Activated CD4-positive, alpha-beta T cell treated with anti-CD3 and anti-CD28 coated beads, Interleukin-2, amount 50 U/mL, for 4 hours (primary cell): ENCODE measurements at places on chromosomes 3 and 15.

GRCh38 chr3:177602601-177603147 is 405.4 kb upstream of the TBL1XR1 start:
- no peak for DNase-seq

DNA sequence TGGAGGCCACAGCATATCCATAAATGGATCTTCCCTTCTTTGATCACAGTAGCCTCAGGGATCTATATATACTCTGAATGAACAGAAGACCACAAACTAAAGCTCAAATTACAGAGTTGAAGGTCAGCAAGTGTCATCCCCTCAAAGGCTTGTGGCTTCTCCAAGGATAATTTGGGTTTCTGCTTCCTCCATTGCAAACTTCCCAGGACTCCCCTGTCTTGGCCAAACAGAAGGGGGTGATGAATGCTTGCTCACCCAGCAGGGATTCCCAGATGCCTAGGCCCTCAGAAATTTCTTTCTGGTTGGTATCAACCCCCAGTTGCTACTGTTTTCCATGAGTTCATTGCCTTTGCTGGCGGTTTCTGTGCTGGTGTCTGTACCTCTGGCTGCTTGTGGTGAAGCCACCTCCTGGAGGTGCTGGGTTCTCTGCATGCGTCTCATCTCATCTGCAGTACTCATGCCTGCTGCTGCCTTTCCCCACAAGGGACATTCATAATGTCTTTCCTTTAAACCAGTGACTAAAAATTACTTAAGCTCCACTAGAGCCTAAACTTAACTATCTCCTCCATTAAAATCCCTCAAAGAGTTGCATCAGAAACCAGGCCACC is 17.7 kb downstream of the ENTPD3 start:
- DNase-seq, result no peak

DNA sequence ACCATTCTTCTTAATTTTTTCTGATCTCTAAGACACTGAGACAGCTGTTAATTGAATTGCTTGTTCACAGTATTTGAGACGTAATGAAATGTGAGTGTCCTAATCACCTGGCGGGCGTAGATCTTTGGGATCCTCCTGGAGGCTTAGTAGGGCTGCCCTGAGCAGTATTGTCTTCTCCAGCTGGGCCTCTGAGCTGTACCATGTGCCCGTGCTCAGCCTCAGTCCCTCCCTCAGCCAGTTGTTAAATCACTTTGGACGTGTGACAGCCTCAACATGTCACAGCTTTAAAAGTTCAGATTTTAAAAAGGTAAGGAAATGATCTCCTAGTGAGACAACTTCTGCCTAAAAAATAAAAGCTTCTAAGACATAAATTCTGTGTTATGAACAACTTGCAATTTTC is 35.5 kb downstream of the IGF1R start:
- no peak for DNase-seq

DNA sequence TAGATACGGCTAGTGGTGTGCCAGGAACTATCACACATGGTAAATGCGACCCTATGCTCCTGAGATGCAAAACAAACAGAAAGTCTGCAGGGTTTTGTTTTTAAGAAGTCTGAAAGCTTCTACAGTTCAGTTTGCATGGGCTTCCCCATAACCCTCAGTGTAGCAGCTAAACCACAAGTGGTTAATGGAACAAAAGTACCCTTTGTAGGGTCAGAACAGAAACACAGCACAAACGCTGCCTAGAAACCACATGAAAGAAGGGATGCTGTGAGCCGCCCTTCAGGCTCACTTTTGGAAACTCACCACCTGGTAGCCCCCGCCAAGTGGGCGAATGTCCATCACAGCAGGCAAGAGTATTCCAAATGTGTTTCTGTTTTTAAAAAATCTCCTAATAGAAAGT is 46.2 kb downstream of the CTDSPL start:
- DNase-seq, result no peak

DNA sequence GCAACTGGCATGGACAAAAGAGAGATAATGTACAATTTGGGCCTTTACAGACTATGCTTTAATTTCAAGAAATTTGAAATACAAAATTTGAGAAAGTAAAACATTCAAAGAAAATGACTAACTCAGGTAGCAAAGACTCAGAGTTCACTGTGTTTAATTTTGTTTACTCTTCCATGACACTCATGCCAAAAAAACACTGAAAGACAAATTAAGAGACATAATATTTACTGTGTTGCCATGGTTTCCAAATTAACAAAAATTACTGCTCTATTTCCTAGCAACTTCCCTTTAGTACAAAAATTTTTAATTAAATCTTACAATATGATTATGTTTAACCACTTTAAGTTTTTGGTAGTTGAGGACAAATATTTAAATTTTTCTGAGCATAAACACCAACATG is 29.6 kb downstream of the LRRFIP2 start:
- DNase-seq, result no peak

GRCh38 chr15:51932161-51932560 is 39.4 kb downstream of the LEO1 start:
- no peak for DNase-seq

DNA sequence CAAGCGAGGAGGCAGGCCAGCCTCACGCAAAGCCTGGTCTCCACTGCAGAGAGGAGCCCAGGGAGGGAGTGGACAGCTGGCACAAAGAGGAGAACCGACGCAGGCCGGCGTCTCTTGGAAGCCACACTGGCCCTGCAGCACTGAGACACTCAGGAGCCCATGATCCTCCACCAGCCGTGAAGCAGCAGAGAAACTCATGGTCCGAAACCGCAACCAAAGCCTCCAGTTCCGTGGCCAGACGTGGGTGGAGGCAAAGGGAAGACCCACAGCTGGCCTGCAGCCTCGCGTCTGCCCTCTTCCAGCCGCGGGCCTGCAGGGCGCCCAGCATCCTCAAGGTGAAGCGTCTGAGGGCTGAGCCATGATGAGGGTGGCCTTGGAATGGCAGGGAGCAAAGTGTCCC is 62.2 kb upstream of the SEC61A1 start:
- no peak for DNase-seq

- no peak for DNase-seq
Observed at GRCh38 chr3:172777901-172778300, 27.4 kb downstream of the ECT2 start.

GRCh38 chr3:99407257-99407656 is 231.1 kb upstream of the COL8A1 start:
- no peak for DNase-seq

- no peak for DNase-seq
Observed at GRCh38 chr3:57864853-57865252, 108.7 kb downstream of the SLMAP start.

- DNase-seq, result no peak
Observed at GRCh38 chr3:192130534-192131132, 596.7 kb downstream of the FGF12 start.

GRCh38 chr3:144241404-144241803 is 269.8 kb downstream of the DIPK2A start:
- no peak for DNase-seq

- no peak for DNase-seq
Observed at GRCh38 chr15:51751697-51752683, 593 bp downstream of the TMOD2 start.

DNA sequence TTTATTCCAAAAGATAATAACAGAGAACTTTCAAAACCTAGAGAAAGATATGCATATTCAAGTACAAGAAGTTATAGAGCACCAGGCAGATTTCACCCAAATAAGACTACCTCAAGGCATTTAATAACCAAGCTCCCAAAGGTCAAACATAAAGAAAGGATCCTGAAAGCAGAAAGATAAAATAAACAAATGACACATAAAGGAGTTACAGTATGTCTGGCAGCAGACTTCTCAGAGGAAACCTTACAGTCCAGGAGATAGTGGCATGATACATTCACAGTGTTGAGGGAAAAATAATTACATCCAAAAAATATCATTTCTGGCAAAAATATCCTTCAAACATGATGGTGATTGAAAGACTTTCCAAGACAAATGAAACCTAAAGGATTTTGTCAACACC is 185.8 kb upstream of the POU1F1 start:
- DNase-seq, result no peak

DNA sequence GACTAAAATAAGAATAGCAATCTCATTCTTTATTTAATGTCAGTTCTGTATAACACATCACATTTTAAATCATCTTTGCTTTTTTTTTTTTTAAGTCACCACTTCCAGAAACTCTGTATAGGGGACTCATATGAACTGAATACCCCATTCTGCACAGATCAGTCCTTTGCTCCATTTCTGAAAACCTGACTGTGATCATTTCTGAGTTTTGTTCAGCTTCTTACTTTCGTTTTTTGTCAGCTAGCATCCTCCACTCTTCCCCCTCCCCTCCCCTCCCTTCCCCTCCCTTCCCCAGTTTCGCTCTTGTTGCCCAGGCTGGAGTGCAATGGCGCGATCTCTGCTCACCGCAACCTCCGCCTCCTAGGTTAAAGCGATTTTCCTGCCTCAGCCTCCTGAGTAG is 49.8 kb upstream of the SGO1 start:
- no peak for DNase-seq

- no peak for DNase-seq
Observed at GRCh38 chr3:29644956-29645636, 364.2 kb downstream of the RBMS3 start.

DNA sequence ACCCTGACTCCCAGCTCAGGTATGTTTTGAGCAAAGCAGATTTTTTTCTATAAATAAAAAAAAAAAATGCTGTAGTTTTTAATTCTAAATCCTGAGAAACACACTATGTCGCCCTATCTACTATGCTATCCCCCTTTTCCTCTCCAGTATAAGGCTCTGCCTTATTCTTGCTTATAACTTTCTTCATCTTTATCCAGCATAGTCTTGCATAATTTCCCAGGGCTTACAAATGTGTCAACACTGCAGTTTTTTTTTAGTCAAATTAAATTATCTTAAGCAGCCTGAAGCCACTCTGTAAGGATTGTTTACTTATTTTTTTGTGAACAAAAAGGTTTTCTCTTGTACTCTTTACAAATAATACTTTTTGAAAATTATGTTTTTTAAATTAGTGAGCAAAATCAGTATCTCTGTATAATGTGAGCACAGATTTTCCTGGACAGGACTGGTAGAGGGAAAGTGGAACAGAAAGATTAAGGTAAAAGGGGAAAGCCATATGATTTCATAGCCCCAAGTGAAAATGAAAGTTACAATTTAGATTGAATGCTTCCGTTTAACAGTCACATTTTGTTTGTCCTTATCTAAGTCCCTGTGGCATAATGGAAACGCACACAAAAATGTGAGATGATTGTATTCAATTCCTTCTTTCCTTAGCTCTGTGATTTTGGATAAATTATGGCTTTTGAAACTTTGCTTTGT is 5.6 kb upstream of the PYDC2 start:
- no peak for DNase-seq

- peak; percentile 72 for DNase-seq
Observed at GRCh38 chr15:85412956-85413854, 32.8 kb downstream of the AKAP13 start.

GRCh38 chr3:17054301-17054981 is 169.7 kb downstream of the PLCL2 start:
- DNase-seq, result no peak

- no peak for DNase-seq
Observed at GRCh38 chr15:56856934-56857333, 61.5 kb upstream of the TCF12 start.
